ENCODE measurements at places on chromosomes 13 and 19.

GRCh38 chr13:70729369-70729768, 621.1 kb upstream of the KLHL1 start:
- no peak for DNase-seq

DNA sequence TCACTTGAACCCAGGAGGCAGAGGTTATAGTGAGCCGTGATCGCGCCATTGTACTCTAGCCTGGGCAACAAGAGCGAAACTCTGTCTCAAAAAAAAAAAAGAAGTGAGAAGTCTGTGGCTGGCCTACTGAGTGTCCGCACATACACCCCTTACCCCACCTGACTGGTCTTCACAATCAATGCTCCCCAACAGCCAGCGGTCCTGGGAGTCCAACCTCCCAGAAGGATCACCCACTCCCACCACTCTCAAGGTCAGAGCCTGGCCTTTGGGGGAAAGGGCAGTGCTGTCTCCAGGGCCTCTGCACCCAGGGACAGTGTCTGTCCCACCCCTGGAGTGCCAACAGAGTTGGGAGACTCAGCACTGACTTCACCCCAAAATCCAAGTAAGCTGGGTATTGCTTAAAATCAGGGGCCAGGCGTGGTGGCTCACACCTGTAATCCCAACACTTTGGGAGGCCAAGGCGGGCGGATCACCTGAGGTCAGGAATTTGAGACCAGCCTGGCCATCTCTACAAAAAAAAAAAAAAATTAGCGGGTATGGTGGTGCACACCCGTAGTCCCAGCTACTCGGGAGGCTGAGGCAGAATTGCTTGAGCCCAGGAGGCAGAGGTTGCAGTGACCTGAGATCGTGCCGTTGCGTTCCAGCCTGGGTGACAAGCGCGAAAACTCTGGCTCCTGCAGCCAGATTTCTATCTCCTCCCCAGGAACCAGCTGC, 2.3 kb upstream of the CD320 start:
- no peak for DNase-seq

DNA sequence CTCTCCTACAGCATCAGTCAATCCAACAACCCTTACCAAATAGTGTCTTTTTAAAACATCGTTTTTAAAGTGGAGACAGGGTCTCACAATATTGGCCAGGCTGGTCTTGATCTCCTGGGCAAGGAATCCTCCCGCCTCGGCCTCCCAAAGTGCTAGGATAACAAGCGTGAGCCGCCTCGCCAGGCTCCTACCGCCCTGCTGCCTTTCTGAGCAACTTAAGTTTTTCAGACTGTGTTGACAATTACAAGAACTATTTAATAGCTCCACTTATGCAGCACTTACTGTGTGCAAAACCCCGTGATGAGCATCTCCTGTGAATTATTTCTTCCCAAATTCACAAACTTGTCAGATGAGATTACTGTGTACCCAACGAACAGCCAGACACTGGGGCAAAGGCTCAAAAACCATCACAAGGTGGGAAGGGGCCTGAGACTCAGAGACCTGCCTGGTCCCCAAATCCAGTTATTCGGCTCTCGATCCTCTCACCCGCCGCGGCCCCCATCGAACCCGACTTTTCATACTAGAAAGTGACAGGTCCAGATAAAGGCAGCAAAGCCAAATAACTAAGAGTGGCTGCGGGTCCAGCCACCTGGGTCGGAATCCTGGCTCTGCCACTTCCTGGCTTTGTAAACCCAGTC, 581 bp downstream of the RPL18 start:
- DNase-seq: no peak

DNA sequence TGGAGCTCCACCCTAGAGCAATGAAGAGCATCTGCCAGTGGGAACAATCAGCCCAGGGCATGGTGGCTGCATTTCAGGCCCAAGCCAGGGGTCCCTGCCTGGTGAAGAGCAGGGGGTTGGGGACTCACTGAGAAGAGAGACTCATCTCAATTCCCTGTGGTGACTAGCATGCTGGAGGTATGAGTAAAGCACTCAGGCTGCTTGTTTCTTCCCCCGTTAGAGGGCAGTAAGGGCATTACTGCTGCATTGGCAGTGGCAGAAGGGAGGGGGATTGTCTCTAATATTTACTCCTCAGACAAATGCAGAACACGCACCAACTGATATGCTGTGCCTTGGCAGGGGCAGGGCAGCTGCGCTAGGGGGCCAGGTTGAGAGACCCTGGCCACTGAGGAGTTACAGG, 329.1 kb downstream of the SLITRK5 start:
- DNase-seq: no peak

GRCh38 chr13:105466376-105466775, 1069.1 kb downstream of the EFNB2 start:
- DNase-seq: no peak
